ENCODE measurements at places on chromosomes 11 and 22.
A peak's percentile ranks its signal among the peaks of the same experiment; 100 is the strongest.

GRCh38 chr11:63847363-63847762 lies 8.5 kb downstream of the MARK2 start:
- no peak for DNase-seq

GRCh38 chr11:127052404-127052803 lies 51.8 kb upstream of the KIRREL3 start:
- no peak for DNase-seq

DNA sequence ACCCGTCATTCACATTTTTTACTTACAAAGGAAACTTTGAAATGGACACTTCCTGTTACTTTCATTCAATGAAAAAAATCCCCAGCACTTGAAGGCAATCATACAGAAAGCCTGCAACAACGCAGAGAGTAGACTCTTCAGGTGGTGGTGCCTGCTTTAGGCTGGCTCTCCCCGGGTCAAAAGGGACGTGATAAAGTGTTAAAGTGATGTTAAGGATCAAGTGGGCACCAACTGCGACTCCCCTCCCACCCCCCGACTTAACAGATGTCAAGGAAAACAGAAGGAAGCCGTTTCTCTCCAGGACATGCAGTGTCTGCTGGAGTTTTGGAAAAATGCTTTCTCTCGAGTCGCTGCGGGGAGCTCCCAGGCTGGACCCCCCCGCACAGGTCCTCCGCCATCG lies 414 bp upstream of the PNPLA3 start:
- no peak for DNase-seq

DNA sequence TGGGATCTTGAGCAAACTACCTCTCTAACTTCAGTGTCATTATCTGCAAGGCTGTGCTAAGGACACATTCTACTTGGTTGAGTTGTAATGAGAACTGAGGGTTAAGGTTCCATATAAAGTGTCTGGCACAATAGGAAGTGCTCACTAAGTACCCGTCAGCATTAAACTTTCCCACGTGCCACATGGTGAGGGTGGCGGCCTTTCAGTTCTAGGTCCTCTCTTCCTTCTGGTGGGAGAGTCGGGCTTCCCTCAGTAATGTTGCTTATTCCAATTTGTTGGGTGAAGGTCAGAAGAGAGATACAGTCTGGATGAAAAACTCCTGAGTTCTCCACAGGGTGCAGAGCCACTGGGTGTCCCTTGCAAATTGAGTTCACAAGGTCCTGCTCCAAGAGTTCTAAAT lies 4.6 kb upstream of the CD6 start:
- no peak for DNase-seq

DNA sequence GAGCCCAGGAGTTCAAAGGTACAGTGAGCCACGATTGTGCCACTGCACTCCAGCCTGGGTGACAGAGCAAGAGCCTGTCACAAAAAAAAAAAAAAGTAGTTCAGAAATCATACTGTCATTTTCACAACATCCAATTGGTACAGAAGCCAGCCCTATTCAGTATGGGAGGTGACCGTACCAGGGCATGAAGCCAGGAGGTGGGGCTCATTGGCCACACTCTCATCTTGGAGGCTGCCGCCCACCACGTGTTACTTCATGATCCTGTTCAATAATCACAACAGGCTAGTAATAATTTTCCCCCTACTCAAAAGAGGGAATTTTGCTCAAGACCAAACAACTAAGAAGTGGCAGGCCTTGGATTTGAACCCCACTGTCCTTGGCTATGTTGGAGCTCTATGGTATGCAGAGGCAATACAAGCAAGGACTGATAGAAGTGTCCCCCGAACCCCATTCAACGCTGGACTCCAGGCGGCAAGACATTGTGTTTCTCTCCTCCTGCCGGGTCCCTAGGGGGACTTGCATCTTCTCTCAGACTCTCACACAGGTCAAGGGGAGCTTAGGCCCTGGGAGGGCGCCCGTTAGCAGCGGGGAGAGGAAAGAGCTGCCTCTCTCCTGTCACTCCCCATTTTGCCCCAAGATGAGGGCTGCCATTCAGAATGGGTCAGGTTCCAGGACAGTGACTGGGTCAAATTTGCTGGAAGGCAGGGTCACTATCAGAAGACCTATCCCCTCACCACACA lies 40.2 kb upstream of the EMID1 start:
- DNase-seq, result no peak

GRCh38 chr11:64035576-64035975 lies at the start of gene FLRT1:
FLRT1 (plus strand) TSS chr11:64035931; CDS start chr11:64116268, 80,337 bp downstream.
- peak; percentile 47 for DNase-seq

GRCh38 chr11:134120921-134121526 lies 52.2 kb downstream of the JAM3 start:
- no peak for DNase-seq

DNA sequence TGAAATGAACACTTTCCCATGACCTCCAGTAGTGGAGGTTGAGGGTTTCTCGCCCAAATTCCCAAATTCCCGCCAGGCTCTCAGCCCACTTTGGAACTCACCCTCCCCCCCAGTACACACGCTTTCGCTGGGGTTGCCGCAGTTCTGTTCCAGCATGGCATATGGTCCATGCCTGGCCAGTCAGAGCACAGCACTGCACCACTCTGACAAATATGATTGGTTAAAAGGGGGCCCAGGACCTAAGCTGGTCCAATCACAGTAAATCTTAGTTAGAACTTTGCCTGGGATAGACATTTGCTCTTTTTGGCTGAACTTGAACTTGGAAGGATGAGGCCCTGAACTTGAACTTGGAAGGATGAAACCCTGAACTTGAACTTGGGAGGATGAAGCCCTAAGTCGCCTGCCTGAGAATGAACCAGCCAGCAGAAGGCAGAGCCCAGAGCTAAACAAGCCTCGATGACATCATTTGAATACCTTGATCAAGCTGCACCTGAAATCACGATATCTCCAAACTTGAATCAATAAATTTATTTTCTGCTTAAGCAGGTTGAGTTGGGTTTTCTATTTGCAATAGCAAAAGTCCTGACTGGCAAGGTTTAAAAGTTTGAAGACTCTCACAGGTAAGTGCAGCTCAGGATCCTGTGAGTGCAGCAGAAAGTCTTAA lies 12.6 kb upstream of the SSTR3 start:
- no peak for DNase-seq

- no peak for DNase-seq
These were observed 33.6 kb downstream of the MACROD1 start for GRCh38 chr11:64132191-64132771.

DNA sequence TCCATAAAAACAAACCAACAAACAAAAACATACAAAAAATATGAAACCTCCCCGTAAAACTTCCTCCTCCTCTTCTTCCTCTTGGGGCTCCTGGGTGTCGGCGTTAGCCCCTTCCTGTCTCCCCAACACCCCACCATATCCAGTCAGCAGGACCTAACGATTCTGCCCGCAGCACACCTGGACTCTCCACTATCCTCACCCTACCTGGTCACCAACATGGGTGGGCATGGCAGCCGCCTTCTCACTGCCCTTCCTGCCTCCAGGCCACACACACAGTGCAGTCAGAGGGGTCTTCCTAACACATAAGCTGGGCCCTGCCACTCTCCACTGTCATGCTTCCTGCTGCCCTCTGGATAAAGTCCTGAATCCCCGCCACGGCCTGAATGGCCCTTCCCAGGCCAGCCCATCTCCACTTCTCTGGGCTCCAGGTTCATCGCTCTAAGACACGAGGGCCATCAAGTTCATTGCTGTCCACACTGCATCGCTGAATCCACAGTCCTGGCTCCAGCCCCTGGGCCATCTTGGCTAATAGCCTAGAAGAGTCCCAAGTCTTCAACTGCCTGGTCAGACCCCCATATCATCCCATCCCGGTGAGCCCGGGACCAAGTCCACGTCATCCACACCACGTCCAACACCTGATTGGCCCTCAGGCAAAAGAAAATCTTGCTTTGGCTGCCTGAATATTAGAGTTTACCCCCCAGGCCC lies 76.2 kb downstream of the IGLL1 start:
- DNase-seq, result no peak

- DNase-seq, result no peak
These were observed 5.4 kb upstream of the DNAJB13 start for GRCh38 chr11:73945396-73945795.

- DNase-seq, result no peak
These were observed 412.5 kb upstream of the DDI1 start for GRCh38 chr11:103623933-103624332.

DNA sequence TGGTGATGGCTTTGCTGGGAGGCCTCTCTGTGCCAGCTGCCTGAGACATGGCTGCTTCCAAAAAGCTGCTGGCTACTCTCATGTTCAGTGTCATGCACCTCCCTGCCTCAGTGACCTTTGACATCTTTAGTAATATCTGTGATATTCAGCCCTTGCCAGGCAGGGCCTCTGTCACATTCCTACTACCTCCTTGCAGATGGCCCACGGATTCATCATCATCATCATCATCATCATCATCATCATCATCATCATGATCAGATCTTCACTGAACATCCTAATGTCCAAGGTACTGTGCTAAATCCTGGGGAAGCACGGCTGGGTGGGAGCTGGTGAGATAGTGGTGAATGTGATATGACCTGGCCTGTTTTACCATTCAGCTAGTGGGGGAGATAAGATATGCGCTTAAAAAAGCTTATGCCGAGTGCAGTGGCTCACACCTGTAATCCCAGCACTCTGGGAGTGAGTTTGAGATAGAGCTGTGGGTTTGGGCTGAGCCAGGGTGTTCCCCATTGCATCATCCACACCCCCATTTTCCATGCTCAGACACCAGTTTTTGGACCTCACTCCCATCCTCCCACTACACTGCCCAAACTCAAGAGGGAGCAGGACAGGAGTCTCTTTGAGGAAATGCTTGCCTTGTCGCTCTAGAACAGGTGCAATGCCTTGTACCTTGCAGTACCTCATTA lies 17.1 kb upstream of the TMPRSS13 start:
- no peak for DNase-seq

DNA sequence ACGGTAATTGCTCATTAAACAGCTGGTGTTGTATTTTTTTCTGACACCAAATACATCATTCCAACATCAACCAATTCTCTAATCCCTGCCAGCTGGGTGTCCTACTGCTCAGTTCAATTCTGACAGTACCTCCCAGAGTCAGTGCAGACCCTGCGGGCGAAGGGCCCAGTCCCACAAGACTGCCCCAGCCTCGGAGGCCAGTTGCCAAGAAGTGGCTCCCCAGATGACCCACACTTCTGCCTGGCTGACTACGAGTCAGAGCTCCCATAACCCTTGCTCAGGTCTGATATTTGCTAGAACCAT lies 147.2 kb downstream of the CTTN start:
- DNase-seq, result no peak

DNA sequence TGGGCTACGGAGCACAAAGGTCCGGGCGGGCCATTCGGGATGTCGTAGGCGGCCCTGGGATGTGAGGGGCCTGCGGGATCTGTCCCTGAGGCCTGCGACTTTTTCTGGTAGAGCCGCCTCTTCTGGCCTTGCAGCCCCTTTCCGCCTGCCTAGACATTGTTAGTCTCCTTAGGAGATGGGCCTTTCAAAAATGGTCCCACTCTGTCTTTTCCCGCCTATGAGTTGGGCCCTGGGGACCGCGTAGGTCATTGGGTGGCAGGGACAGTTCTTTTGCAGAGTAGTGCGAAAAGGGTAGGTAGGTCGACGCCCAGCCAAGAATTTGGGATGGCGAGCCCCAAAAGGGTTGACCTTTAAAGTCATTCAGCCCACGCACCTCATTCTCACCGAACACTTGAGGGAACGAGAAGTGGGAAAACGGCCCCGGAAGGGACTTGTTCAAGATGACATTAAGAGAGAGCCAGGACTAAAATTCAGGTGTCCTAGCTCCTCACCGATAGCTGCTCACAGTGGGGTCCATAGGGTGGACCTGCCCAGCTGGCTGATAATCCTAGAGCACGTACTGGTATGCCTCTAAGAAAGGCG lies 785 bp downstream of the OTUB1 start:
- no peak for DNase-seq

DNA sequence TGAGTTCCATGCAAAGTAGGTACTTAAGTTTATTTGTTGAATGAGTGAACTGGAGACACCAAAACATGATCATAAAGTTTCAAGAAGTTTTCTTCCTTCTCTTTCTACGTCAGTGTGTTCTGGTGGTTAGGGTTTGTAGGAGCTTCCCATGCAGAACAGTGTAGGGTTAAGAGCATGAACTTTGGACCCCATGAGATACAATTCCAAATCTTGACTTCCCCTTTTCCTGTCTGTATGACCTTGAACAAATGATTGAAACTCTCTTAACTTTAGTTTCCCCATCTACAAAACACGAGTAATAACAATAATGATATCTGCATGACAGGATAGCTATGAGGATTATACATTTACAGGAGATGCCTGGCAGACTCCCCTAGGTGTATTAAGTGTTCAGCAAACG lies 41.0 kb upstream of the TENM4 start:
- no peak for DNase-seq

- no peak for DNase-seq
These were observed 131.9 kb downstream of the ADAMTS15 start for GRCh38 chr11:130580372-130580771.

- no peak for DNase-seq
These were observed 41.4 kb upstream of the PHF21A start for GRCh38 chr11:46162700-46163099.

- no peak for DNase-seq
These were observed 13.0 kb upstream of the CDC42BPG start for GRCh38 chr11:64857485-64857884.

- no peak for DNase-seq
These were observed 2.7 kb downstream of the C2CD2L start for GRCh38 chr11:119109843-119110242.

GRCh38 chr11:86372586-86372985 lies 2.1 kb upstream of the CCDC81 start:
- no peak for DNase-seq

DNA sequence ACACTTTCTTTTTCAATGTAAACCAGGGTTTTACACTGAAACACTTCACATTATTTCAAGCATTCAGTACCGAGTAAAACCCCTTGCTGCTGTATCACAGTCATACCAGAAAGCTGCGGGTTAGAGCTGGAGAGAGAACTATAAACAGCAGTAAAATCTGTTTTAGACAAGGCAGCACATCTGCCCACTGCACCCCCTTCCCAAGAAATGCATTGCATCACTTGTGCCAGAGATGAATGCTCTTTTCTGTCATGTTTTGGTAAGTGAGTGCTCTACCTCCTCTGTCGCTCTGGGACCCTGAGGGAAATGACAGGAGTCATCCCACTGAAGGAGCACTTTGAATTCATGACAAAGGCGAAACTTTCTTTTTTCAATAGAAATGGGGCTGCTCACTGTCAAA lies 107.2 kb downstream of the MAML2 start:
- no peak for DNase-seq

DNA sequence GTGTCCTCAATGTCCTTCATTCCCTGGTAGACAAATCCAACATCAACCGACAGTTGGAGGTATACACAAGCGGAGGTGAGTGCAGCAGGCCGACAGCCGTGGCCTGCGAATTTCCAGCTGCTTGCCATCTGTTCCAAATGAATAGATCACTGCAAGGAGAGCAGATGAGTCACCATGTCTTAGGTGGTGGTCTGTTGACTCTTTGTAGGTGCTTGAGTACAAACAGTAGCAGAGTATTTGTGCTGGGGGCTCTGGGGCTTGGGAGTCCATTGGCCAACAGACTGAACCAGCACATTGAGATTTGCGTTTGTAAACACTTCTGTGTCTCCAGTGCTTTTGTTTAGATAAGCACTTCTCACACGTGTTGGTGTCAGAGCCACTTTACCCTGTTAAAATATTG lies 21.1 kb downstream of the EIF3L start:
- DNase-seq, result peak; percentile 64

Data from NCI-H2171 (cell line).